ENCODE measurements at places on chromosomes 16 and 17. TPM values are rescaled to one million over a fixed set of nuclear protein-coding genes. Genes with fewer than 3 reads are reported as not detected.

CCL14 gene
- total RNA-seq = 2.7 TPM

CCL3 gene
- total RNA-seq = not detected

MMP2 gene
- total RNA-seq = 30.0 TPM

GRCh38 chr17:333626-334396 lies 18.8 kb downstream of the RPH3AL start:
- peaks cover 16% of the 10 kb centered on the region for H3K27me3 ChIP-seq
- no peak overlapping the region for H3K4me3 ChIP-seq
- peak overlapping the region; percentile 11 for H3K27ac ChIP-seq

GRCh38 chr17:19805006-19805405 lies 56.9 kb upstream of the ALDH3A1 start:
- H3K36me3 ChIP-seq = no peaks in the 10 kb centered on the region

DNA sequence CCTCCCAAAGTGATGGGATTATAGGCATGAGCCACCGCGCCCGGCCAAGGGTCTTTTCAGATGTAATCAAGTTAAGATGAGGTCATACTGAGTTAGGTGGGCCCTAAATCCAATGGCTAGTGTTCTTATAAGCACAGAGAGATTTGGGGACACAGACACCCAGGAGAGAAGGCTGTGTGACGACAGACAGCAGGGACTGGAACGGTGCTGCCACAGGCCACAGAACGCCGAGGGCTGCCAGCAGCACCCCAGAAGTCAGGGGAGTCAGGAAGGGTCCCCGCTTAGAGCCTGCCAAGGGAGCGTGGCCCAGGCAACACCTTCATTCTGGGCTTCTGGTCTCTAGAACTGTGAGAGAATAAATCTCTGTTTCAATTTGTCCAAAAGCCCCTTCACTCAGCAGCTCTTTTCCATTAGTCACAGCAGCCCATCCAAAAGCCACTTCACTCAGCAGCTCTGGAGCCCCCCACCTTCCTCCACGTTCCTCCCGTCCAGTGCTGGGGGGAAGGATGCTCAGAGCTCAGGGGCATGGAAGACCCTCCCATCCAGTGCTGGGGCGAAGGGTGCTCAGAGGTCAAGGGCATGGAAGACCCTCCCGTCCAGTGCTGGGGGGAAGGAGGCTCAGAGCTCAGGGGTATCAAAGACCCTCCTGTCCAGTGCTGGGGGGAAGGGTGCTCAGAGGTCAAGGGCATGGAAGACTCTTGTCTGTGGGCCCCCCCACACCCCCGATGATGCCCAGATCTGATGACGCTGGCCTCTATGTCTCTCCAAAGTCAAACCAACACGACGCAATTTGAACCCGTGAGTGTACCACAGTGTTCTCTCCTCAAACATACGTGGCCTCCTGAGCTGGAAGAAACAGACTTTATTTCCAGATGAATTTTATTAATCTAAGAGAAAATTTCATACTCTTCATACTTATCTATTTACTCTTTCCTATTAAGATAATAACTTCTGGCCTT lies 11.9 kb downstream of the RAB40B start:
- no peaks in the 10 kb centered on the region for H3K4me1 ChIP-seq
- H3K4me3 ChIP-seq = no peak overlapping the region
- no peak for DNase-seq
- no peak overlapping the region for H3K27ac ChIP-seq
- peaks cover 20% of the 10 kb centered on the region for H3K36me3 ChIP-seq

- H3K27ac ChIP-seq = peak overlapping the region; percentile 16
- peaks cover 28% of the 10 kb centered on the region for H3K4me1 ChIP-seq
- DNase-seq = no peak
Observed at GRCh38 chr17:32835291-32835761, 41.6 kb downstream of the MYO1D start.

DNA sequence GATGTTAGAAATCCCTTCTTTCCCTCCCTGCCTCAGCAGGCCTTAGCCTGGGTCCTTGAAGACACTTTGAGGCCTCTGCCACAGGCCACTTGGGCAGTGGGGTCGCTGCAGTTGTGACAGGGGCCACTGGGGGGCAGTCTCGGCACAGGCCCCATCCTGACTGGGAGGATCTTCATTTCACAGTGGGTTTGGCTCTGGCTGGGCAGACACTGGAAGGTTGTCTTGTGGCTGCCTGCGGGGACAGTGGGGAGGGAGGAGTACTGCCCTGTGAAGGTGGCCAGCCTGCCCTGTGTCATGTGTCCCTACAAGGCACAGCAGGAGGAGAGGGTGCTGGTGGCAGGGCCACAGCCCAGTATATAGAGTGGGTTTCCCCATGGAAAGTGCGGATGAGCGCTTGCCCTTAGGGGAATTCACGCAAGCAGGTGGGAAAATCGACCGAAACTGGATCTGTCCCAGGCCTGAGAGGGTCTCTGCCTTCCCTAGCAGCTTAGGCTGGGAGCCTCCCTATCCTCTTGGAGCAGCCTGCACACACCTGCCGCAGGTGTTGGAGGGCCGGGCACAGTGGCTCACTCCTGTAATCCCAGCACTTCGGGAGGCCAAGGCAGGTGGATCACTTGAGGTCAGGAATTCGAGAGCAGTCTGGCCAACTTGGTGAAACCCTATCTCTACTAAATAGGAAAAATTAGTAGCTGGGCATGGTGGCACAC lies 28.8 kb downstream of the GINS2 start:
- peaks cover 4% of the 10 kb centered on the region for H3K4me1 ChIP-seq
- DNase-seq = no peak
- H3K4me3 ChIP-seq = no peak overlapping the region
- no peaks in the 10 kb centered on the region for H3K27me3 ChIP-seq
- no peak overlapping the region for H3K27ac ChIP-seq

DNA sequence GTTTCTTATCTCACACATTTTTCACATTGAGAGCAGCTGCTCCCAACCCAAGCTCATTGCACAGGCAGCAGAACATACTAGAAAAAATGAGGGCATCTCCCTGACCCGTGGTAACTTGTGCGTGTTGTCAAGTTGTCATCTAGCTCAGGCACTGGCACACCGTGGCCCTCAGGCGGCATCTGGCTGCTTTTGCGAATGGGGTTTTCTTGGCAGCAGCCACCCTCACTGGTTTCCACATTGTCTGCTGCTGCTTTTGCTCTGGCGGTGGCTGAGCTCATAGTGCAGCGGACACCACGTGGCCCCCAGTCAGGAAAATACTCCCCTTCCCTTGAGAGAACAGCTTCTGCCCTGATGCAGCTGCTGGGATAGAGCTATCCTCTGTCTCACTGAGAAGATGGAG lies 9.4 kb upstream of the TEDC2 start:
- no peak overlapping the region for H3K4me3 ChIP-seq
- no peaks in the 10 kb centered on the region for H3K4me1 ChIP-seq
- H3K27me3 ChIP-seq = no peaks in the 10 kb centered on the region
- no peak for DNase-seq
- H3K36me3 ChIP-seq = peaks cover 9% of the 10 kb centered on the region

DNA sequence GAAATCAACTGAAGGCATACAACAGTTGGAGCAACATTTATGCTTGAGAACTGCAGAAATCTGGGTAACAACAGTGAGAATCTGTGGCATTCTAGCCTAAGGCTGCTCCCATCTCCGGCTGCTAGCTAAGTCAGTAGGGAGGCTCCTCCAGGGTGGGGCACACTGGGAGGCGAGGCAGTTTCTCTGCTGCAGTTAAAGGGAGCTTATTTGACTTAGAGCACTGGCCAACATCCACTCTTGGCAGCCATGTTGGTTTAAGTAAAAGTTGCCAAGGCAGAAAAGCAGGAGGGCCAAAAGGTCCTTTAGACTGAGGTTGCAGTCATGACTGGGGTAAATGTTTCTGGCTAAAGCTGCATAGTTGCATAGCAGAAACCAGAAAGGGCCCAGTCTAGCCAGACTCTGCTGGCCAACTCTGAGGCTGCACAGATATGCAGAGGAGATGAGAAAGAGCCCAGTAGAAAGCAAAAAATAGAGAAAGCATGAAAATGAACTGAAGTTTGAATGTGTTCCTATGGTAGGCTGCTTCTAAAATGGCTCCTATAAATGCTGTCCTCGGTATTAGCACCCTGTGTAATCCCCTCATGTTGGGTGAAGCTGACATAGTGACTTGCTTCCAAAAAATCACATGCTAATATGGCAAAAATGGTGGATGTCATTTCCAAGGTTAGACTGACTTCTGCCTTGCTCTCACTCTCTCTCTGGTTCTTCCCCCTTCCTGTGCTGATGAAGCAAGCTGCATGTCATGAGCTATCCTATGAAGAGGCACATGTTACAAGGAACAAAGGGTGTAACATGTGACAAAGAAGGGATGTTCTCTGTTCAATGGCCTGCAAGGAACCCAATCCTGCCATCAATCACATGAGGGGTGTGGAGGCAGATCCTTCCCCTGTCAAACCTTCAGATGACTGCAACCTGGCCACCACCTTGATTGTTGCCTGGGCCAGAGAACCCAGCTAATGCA lies 3.7 kb upstream of the C16orf78 start:
- no peaks in the 10 kb centered on the region for H3K4me1 ChIP-seq
- H3K27me3 ChIP-seq = no peaks in the 10 kb centered on the region
- no peaks in the 10 kb centered on the region for H3K36me3 ChIP-seq
- DNase-seq = no peak
- no peak overlapping the region for H3K27ac ChIP-seq
